H1 (cell line): ENCODE measurements at places on chromosomes 6 and 20.

GRCh38 chr6:15588971-15589634 is 73.7 kb downstream of the DTNBP1 start:
- no peaks in the 10 kb centered on the region for H3K4me1 ChIP-seq
- DNase-seq, result no peak
- no peaks in the 10 kb centered on the region for H3K36me3 ChIP-seq
- H3K27me3 ChIP-seq, result no peaks in the 10 kb centered on the region

- H3K27me3 ChIP-seq, result no peaks in the 10 kb centered on the region
- no peak overlapping the region for H3K27ac ChIP-seq
- peak overlapping the region; percentile 39 for H3K4me3 ChIP-seq
- H3K4me1 ChIP-seq, result no peaks in the 10 kb centered on the region; the same call in 1 of the 2 replicates
- no peak for DNase-seq
These were observed 108.2 kb upstream of the SALL4 start for GRCh38 chr20:51910321-51911050.

- H3K4me1 ChIP-seq, result no peaks in the 10 kb centered on the region
- no peak overlapping the region for H3K4me3 ChIP-seq
These were observed 65.5 kb downstream of the LAMA4 start for GRCh38 chr6:112188906-112189305.

GRCh38 chr6:2020909-2021308 is 224.5 kb downstream of the GMDS start:
- H3K27ac ChIP-seq, result no peak overlapping the region
- H3K4me3 ChIP-seq, result no peak overlapping the region
- DNase-seq, result no peak
- no peaks in the 10 kb centered on the region for H3K27me3 ChIP-seq
- no peaks in the 10 kb centered on the region; the same call in 1 of the 2 replicates for H3K4me1 ChIP-seq

GRCh38 chr6:40930555-40930954 is 108.5 kb downstream of the UNC5CL start:
- DNase-seq, result no peak
- no peaks in the 10 kb centered on the region for H3K4me1 ChIP-seq
- no peak overlapping the region for H3K27ac ChIP-seq
- no peak overlapping the region for H3K4me3 ChIP-seq

DNA sequence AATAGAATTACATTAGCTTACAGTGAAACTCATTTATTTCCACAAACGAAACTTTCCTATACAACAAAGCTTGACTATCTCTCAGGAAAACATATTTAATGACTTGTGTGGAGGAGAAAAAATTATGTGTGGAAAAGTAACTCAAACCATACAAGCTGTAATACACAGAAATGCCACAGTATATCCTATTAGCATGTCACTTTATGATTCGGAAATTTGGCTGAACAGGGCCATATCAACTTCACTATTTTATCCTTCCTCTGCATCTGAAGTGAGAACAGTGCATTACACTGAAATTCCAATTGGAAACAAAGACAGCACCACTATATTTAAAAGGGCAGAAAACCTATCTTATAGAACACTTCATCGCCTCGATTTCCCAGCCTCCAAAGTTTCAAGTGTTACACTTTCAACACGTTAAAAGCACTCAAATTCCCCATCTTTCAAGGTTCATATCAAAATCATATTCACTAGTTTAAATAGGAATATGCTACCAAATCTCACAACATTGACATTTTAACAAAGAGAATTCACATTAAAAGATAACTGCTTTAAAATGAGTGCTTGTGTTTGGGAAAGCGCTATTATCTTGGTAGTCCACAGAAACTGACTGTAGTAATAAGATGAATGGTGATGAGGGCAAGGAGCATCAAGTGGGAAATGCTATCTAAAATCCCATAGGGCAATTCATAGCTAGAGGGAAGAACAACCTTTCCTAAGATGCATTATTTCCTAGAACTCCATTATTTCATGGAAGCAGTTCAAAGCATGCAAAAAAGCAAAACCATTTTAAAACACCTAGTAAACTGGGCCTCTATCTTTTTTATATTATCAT is 1.8 kb downstream of the REV3L start:
- peak overlapping the region; percentile 84 for H3K4me3 ChIP-seq
- H3K36me3 ChIP-seq, result no peaks in the 10 kb centered on the region
- H3K27ac ChIP-seq, result no peak overlapping the region
- H3K27me3 ChIP-seq, result peaks cover 54% of the 10 kb centered on the region
